Umbilical cord (tissue), 2 donors: ENCODE measurements at places on chromosomes 3 and 15. TPM values are rescaled to one million over a fixed set of nuclear protein-coding genes. Genes with fewer than 3 reads are reported as not detected.

GOLGA8J gene
- 2.6 TPM for total RNA-seq

TLR9 gene
- 0.24 TPM for total RNA-seq

CLDN18 gene
- 0.96 TPM for total RNA-seq

IL17RD gene
- total RNA-seq: 5.8 TPM

CCDC39 gene
- total RNA-seq: not detected

CFAP92 gene
- total RNA-seq: 2.2 TPM

CFAP91 gene
- 14.2 TPM for total RNA-seq

ARID3B gene
- 12.5 TPM for total RNA-seq

ITGA11 gene
- 84.5 TPM for total RNA-seq
